ENCODE measurements at places on chromosomes 3 and 15.

GRCh38 chr3:144444546-144444945, 472.9 kb downstream of the DIPK2A start:
- DNase-seq = no peak

GRCh38 chr3:14000556-14000955, 120.7 kb upstream of the WNT7A start:
- DNase-seq = no peak

GRCh38 chr15:80584561-80584964, 110.5 kb upstream of the ABHD17C start:
- DNase-seq = no peak

- DNase-seq = no peak
These were observed 110.9 kb upstream of the TPM1 start for GRCh38 chr15:62931650-62932049.

- no peak for DNase-seq
These were observed 41.7 kb upstream of the PRICKLE2 start for GRCh38 chr3:64266983-64267382.

DNA sequence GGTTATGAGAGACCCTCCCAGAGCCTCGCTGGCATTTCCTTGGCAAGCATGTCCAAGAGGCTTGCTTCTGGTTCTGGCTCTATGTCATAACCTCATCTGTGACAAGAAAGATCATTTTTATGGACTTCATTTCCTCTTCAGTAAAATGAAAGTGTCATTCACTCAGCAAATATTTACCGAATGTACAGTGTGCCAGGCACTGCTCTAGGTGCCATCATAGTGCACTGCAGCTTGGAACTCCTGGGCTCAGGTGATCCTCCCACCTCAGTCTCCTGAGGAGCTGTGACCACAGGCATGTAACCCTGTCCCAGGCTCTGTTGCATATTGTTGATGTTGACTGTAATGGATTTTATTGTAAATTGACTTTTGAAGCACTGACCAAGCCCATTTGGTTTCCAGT, 18.7 kb upstream of the ITPKA start:
- no peak for DNase-seq

- DNase-seq = no peak
These were observed 201.1 kb upstream of the RGMA start for GRCh38 chr15:93289941-93290617.

DNA sequence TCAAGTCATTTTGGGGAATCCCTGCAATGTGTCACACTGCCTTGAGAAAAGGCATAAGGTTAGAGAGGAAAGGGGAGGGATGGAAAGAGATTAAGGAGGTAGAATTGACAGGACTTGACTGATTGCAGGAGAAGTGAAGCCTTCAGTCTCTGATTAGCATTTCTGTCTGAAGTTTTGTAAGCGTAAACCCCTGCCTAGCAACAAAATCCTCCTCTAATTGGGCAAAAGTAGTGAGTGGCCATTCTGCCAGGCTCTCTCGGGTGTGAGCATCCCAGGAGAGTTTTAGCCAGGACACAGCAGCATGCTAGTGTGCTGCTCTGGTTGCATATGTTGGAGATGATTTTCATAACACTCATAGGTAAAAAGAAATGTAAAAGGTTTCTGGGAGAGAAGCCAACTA, 117.0 kb upstream of the MRPL3 start:
- DNase-seq = no peak

- DNase-seq = no peak
These were observed 107.5 kb downstream of the EOMES start for GRCh38 chr3:27614592-27614991.

GRCh38 chr3:3753416-3753815, 45.8 kb upstream of the LRRN1 start:
- DNase-seq = no peak
